ENCODE measurements at places on chromosomes 4 and X.

DNA sequence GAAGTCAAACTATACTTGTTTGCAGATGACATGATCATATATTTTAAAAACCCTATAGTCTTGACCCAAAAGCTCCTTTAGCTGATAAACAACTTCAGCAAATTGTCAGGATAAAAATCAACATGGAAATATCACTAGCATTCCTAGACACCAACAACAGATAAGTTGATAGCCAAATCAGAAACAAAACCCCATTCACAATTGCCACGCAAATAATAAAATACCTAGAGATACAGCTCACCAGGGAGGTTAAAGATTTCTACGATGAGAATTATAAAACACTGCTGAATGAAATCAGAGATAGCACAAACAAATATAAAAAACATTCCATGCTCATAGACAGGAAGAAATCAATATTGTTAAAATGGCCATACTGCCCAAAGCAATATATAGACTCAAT lies 605.0 kb upstream of the GRIA3 start:
- no peak for DNase-seq

GRCh38 chr4:155974996-155975395 lies 21.3 kb upstream of the CTSO start:
- no peak for DNase-seq

DNA sequence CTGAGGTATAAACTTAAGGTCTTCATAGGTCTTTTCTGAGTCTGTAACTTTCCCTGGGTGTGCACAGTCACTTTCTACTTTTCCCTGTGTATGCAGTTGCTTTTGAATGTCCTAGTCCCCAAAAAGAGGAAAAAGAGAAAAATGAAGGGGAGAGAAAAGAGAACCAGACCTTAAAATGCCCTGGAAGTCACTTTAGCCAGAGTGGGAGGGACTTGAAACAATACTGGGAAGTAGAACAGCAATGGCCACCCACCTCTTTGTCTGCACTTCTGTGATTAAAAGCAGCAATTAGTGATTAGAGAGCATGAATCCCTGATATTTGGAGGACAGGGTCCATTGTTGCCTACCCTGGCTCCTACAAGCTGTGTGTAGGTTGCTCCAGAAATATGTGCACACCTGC lies 36.1 kb downstream of the ZCCHC13 start:
- DNase-seq, result no peak

GRCh38 chrX:124860736-124861135 lies 458.9 kb upstream of the TEX13C start:
- no peak for DNase-seq

- no peak for DNase-seq
Measured at GRCh38 chr4:31715302-31715701, 995.1 kb downstream of the PCDH7 start.

GRCh38 chrX:80014141-80014940 lies at the start of gene TBX22:
Gene TBX22, plus strand, starts transcription at chrX:80014753. Its CDS starts 7,517 bp downstream, at chrX:80022270.
- DNase-seq, result no peak

GRCh38 chrX:124401696-124402095 lies 55.3 kb downstream of the SH2D1A start:
- DNase-seq, result no peak

- DNase-seq, result no peak
Measured at GRCh38 chrX:105315248-105315647, 94.8 kb upstream of the TEX13A start.

- no peak for DNase-seq
Measured at GRCh38 chrX:20189171-20189570, 47.5 kb upstream of the EIF1AX start.

DNA sequence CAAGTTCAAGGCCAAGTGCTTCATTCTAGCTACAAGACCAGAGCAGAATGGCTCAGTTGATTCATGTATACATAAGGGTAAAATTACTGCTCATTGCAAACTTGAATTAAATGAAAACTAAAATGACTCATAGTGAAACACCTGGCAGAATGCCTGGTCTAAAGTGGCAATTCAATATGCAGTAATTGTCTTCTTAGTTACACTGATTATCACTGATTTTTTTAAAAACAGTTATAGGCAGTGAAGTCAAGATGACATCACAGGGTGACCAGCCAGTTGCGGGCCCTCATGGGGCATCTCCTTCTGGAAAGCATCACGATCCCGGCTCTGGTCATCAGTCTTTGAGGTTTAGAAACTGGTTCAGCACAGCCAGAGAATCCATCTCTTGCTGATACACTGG lies 154.2 kb downstream of the RAB28 start:
- DNase-seq, result peak; percentile 24

DNA sequence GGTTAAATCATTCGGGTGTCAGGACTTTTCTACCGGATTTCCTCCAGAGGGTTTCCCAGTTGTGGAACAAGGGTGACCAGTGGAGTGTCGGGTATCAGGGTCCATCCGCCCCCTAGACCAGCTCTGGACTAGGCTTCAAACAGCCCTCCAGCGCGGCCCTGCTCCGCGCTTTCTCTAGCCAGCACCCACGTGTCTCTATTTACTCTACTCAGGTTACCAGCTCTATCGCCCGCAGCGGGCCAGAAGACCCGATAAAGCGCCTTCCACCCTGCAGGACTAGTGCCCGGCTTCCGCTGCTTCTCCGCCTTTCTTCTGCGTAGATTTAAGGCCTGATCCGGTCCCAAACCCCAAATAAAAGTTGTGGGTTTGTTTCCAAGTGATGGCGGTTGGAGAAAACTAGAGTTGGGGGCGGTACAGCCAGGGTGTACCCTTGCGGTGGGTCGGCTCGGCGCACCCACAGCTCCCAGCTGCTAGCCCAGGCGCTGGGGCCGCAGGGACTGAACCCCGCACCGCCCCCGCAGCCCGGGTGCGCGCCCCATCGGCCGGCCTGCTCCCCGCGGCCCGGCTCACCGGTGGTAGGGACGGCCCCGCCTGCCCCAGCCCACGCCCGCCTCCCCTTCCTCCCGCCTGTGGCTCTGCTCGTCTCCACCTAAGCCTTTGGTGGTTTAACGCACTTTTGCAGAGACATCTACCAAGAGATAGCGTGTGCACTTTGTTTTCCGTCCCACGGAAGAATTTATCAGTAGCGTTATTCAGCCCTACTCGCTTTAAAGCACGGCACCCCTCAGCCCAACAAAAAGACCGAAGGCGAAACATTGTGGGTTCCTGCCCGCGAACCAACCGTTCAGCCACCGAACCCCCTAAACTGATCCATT lies 2.1 kb downstream of the LEF1 start:
- peak; percentile 50 for DNase-seq

DNA sequence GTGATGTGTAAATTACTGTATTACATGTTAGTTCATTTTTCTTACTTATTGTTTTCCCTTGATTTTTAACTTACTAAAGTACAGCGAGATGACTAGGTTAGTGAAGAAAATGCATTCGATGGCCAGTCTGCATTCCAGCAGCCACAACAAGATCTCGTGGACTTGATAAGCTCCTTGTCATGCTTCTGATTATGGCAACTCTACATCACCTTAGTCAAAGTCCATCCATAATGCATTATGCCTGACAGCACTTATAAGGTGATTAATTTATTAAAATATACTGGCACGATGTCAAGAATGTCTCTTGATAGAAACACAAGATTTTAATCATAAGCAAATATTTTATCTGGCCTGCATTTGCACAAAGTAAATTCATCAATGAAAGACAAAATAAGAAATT lies 109.9 kb upstream of the NAP1L5 start:
- DNase-seq, result no peak

GRCh38 chrX:151396042-151396824 lies 773 bp upstream of the VMA21 start:
- DNase-seq, result peak; percentile 87

DNA sequence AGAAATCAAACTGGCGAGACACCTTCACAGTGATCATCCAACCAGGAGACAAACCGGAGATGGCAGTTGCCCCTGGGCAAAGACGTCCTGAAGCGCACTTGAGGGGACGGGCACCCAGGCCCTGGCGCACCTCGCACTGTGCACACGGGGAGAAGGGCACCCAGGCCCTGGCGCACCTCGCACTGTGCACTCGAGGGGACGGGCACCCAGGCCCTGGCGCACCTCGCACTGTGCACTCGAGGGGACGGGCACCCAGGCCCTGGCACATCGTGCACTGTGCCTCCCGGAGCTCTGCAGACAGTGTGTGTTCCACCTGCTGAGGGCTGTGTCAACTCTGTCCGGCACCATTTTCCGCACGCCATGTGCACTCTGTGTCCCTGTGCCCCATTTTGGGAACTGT lies 34.6 kb upstream of the CPLX1 start:
- no peak for DNase-seq

DNA sequence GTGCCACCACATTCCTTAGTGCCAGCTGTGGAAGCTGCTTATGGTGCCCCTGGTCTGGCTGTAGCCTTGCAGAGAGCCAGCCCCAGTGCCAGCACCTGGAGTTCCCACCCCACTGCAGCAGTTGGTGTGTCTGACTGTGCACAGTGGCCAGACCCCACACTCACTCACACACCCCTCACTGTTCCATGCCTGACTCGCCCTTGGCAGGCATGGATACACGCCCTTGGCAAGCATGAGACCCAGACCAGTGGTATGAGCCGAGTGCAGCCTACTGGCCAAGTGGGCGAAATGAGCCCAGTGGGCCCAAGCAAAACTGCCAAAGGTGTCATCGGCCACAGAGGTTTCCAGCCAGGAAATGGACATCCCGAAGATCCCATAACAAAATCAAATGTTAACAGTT lies 27.4 kb downstream of the NAA11 start:
- no peak for DNase-seq

DNA sequence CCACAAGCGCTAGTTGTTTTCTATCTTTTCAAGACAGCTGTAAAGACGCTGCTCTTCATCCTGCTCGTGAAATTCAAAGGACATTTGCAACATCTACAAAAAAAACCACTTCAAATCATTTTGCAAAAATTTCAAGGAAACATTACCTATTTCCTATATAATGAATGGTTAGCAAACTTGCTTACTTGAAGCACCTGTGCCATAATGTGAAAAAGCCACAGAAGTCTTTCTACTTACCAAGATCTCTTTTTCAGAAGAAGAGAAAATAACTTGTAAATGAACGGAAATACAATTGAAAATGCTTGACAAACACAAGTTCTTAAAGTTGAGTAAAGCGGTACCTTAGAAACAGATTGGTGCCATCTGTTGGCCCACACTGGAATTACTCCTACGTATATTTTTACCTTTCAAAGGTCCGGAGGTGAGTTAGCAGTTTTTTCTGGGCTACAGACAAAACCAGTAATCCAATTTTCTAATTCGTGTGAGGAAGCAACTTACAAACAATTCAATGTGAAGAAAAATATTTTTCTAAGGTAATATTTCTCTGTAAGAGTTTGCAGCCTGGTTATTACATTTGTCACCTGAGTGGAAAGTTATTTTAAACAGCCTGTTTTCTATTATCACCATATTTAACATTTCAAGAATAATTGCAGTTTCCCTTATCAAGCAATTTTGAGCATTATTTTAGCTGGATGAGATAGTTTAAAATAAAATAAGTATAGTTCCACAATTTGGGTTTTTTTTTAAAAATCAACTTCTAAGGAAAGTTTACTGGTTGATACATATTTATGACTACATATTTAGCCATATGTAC lies at the start of gene TLR6:
Gene TLR6 (minus strand): TSS at position 294 of the 814 bp plus-strand sequence. CDS start 27,344 bp downstream, outside the sequence.
- peak; percentile 34 for DNase-seq

- no peak for DNase-seq
Measured at GRCh38 chrX:39605183-39605582, 492.6 kb downstream of the BCOR start.

GRCh38 chr4:4368809-4369580 lies 17.9 kb upstream of the NSG1 start:
- DNase-seq, result no peak

DNA sequence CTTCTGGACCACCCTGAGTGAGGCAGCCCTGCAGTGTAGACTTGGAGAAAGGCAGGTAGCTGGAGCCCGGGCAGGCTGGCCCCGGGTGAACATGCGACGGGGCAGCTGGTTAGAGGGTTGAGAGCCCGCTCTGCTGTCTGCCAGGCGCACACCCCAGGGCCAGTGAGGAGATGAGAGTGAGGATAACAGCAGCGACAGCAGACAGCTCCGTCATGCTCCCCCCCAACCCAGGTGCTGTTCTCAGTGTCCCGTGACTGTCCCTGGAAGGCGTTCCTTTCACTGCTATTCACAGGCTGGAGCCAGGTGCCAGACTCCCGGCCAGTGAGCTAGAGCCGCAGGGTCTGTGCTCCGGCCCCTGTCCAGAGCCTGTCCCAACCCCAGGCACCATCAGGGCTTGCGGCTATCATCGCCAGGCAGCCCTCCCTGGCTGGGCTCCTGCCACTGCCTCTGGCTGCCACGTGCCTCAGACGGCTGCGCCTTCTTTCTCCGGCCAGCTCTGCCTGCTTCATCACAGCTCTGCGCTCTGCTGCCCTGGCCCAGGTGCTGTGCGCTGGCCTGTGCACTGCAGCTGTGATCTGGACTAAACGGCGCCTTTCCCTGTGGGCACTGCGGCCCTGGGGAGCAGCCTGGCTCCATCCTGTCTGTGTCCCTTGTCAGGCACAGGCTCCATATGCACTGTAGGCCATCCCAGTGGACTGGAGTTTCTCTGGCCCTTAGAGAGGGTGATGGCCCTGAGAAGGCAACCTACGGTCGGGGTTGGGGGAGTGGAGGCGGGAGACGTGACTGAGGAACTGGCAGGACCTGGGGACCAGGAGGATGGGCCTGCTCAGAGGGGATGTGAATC lies 19.8 kb downstream of the NSG1 start:
- no peak for DNase-seq

DNA sequence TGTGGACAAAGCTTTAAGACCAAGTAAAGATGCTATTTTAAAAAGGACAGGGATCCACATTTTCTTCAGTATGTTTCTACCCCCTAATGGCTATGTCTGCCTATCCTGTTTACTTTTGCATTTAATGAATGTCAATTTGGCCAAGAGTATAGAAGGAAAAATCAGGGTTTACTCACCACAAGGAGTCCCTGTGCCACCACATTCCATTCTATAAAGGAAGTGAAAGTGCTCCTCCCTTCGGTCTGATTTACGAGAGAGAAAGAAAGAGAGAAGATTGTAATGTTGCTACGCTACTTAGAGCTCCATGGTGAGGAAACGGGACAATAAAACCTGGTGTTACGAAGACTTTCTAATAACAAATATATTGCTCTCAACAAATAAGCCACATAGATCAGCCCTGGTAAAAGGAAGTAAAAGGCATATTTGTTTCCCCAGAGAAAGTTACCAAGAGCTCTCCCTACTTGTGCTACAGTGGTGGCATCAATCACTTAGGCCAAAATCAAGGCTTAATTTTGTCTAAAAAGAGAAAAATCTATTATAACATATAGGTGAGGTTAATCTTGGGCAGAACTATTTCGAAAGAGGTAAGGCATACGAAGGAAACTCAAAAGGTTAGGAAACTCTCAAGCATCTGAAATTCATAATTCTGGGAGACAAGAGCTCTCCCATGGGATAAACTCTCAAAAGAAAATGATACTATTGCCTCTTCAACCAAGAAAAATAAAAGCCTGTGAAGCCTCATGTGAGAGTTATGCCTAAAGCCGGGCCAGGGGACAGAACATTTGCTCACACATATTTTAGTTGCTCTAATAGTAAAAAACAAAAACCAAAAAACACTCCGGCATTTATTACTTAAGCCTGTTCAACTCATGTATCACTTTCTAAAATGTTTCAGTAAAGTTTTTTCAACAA lies 29.5 kb downstream of the TAPT1 start:
- peak; percentile 13 for DNase-seq
